DND-41 (cell line): ENCODE measurements at places on chromosomes 6 and 20.

GRCh38 chr6:87501809-87502572, 29.2 kb downstream of the SLC35A1 start:
- DNase-seq, result no peak

- no peak for DNase-seq
Measured at GRCh38 chr6:53426667-53427270, 78.0 kb upstream of the ELOVL5 start.

DNA sequence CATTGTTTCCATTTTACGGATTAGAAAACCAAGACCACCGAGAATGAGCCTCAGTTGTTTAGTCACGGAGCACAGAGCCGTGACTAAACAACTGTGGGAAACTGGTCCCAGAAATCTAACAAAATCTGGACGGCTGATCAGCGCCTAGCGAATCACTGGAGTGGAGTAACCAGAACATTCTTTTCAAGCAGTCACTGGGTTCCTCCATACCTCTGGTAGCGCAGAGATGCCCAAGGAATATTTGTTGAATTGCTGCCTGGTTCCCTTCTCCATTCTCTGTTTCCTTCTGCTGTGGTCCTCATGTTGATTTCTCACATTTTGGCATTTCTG, 62.0 kb downstream of the GPX5 start:
- no peak for DNase-seq

DNA sequence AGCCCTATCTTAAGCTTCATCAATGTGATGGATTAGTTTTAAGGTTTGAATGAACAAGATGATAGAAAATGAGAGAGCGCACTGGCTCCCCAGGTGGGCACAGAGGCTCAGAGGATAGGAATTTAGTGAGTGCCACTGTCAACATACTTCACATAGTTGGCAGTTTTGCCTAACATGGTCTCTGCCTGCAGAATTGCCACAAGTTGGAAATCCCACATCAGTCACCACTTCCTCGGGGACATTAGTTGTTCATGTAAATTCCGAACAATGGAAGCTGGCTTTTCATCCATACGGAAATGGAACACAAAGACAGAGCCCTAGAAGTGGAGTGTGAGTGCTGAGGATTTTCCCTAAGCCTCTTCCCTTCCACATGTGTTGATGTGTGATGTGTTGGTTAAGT, 123.9 kb upstream of the PHACTR1 start:
- DNase-seq, result no peak

DNA sequence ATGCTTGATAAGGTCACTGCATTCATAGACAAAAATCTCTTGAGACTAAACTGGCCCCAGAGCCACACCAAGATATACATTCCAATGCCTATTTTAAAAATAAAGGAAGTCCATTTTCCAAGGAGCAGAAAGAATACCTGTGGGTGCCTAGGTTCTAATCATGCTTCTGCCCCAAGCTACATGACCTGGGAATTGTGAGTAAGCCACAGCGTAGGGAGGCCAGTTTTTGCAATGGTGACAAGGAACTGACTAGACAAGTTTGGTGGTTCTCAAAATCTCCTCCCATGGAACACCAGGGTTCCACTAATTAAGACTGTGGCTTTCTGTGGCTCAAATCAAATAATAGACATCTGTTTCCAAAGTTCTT, 83.3 kb downstream of the GMDS start:
- DNase-seq, result no peak

GRCh38 chr20:57876163-57876562, 166.3 kb upstream of the PMEPA1 start:
- DNase-seq, result no peak

GRCh38 chr6:101394936-101395335, 1.4 kb downstream of the GRIK2 start:
- no peak for DNase-seq

GRCh38 chr20:24317224-24317623, 152.2 kb upstream of the SYNDIG1 start:
- DNase-seq, result no peak
